ENCODE measurements at places on chromosomes 2 and 18. TPM values are rescaled to one million over a fixed set of nuclear protein-coding genes. Genes with fewer than 3 reads are reported as not detected.

The WNT6 gene
- total RNA-seq: 1.3 TPM

The HOXD8 gene
- 4.3 TPM for total RNA-seq

The FKBP7 gene
- total RNA-seq: 7.3 TPM

The MDH1B gene
- not detected for total RNA-seq

The IL36B gene
- not detected for total RNA-seq

The AGAP1 gene
- 39.1 TPM for total RNA-seq

The SANBR gene
- total RNA-seq: 7.5 TPM

The CACNB4 gene
- total RNA-seq: 2.2 TPM

The ANKRD29 gene
- 3.5 TPM for total RNA-seq

The POTEF gene
- total RNA-seq: not detected

The RGPD4 gene
- not detected for total RNA-seq

The DES gene
- total RNA-seq: 12,359 TPM

The DSG4 gene
- total RNA-seq: not detected

The REL gene
- 9.3 TPM for total RNA-seq

The LRP2 gene
- not detected for total RNA-seq

The CHMP3 gene
- 207 TPM for total RNA-seq

The EHBP1 gene
- 159 TPM for total RNA-seq

The ARL4C gene
- 12.7 TPM for total RNA-seq

The AQP12A gene
- total RNA-seq: not detected

The LRP1B gene
- total RNA-seq: 0.27 TPM

The SAG gene
- not detected for total RNA-seq

The AMER3 gene
- not detected for total RNA-seq

The HSPD1 gene
- total RNA-seq: 120 TPM

The HS1BP3 gene
- 42.8 TPM for total RNA-seq

The DYNAP gene
- total RNA-seq: not detected

The SKA1 gene
- total RNA-seq: 0.77 TPM

The LIMS3 gene
- 3.6 TPM for total RNA-seq

The RNF144A gene
- 8.5 TPM for total RNA-seq

The SIX3 gene
- not detected for total RNA-seq

The SRD5A2 gene
- total RNA-seq: not detected

The PLGLB2 gene
- total RNA-seq: 0.74 TPM

The C2orf76 gene
- total RNA-seq: 13.9 TPM

The ACMSD gene
- total RNA-seq: not detected

The SP5 gene
- total RNA-seq: 0.92 TPM
